ENCODE measurements at places on chromosomes 5 and 9. TPM values are rescaled to one million over a fixed set of nuclear protein-coding genes. Genes with fewer than 3 reads are reported as not detected.

IL9 gene
- not detected for polyA plus RNA-seq

PCBD2 gene
- 16.1 TPM for polyA plus RNA-seq

GRCh38 chr9:19595003-19595402 lies 186.2 kb downstream of the ACER2 start:
- no peak for DNase-seq

DNA sequence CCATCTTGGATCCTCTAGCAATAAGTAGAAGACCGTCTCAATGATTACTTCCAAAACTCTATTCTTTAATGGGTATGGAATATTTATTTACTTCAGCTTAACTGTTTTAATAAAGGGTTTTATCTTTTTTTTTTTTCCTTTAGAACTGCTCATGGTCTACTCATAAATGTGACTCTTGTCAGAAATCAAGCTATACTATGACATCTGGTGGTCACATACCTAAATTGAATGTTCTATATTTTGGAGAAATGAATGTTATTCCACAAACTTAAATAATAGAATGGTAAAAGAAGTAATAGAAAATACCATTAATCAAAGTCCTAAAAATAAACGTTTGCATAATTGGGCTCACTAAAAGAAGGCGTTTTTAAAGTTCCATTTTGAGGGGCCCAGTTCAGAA lies 131.2 kb upstream of the PLCXD3 start:
- no peak for DNase-seq

GRCh38 chr5:165137701-165138100 lies 1632.3 kb downstream of the MAT2B start:
- DNase-seq, result no peak

- peak; percentile 33 for DNase-seq
Measured at GRCh38 chr5:76736679-76737556, 21.0 kb downstream of the F2R start.

- no peak for DNase-seq
Measured at GRCh38 chr5:165795073-165795472, 2289.7 kb downstream of the MAT2B start.

DNA sequence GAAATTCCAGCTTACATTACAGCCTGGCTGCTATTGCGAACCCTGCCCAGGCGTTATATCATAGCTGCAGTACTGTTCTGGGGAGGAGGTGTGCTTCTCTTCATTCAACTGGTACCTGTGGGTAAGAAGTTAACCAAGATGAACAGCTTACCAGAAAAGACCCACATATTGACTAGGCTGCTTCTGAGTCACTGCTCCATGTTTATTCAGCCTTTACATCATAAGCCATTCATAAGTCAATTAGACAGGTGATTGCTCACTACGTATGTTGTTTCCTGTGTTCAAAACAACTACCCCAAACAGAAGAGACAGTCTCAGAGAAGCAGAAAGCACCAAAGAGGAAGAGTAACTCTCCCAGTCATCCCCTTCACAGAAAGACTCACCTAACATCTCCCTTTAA lies 34.7 kb upstream of the SLC22A5 start:
- no peak for DNase-seq

Measured in small intestine (tissue), 16 donors.